Activated CD4-positive, alpha-beta T cell treated with anti-CD3 and anti-CD28 coated beads, Interleukin-2, Interleukin-4, amounts not matched to agents 100 ng/mL and 50 ng/mL, durations not matched to agents 16 hours and 8 hours (primary cell): ENCODE measurements at places on chromosomes 12 and 14.

- no peak for DNase-seq
Measured at GRCh38 chr12:51330186-51330585, 6.2 kb upstream of the BIN2 start.

DNA sequence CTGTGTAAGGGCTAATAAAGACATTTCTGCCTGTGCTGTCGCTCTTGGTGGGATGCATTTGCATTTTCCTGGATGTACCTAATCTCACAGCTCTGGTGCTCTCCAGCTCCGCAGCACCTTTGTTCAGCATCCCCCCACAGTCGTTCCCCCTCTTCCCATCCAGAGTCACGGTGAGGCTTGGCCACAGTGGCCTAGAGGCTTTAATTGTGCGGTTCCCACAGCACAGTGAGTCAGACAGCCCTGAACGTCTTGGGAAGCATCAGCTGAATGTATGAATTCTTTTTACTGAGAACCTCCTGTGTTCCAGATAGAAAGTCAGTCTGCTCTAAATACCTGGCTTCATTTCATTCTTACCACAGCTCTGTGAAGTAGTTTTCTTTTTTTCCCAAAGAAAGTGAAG is 28.7 kb downstream of the MLXIP start:
- no peak for DNase-seq

GRCh38 chr14:99174770-99175319 is 97.2 kb downstream of the BCL11B start:
- DNase-seq: no peak

GRCh38 chr12:89350260-89350629 is 2.1 kb downstream of the DUSP6 start:
- DNase-seq: no peak

DNA sequence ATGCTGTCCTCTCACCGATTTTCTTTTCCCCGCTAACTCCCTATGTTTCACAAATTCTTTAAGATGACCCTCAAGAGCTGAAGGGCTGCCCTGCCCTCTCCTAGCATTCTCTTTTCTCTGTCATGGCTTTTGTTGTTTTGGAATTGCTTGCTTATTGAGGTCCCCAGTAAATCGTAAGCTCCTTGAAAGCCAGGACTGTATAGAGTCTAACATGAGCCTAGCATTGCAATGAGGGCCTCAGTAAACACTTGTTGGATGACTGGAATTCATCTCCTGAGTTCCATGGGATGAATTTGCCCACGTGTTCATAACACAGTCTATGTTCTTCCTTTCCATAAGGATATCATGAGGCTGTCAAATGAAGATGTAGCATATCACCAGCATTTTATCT is 92.2 kb downstream of the APAF1 start:
- no peak for DNase-seq

DNA sequence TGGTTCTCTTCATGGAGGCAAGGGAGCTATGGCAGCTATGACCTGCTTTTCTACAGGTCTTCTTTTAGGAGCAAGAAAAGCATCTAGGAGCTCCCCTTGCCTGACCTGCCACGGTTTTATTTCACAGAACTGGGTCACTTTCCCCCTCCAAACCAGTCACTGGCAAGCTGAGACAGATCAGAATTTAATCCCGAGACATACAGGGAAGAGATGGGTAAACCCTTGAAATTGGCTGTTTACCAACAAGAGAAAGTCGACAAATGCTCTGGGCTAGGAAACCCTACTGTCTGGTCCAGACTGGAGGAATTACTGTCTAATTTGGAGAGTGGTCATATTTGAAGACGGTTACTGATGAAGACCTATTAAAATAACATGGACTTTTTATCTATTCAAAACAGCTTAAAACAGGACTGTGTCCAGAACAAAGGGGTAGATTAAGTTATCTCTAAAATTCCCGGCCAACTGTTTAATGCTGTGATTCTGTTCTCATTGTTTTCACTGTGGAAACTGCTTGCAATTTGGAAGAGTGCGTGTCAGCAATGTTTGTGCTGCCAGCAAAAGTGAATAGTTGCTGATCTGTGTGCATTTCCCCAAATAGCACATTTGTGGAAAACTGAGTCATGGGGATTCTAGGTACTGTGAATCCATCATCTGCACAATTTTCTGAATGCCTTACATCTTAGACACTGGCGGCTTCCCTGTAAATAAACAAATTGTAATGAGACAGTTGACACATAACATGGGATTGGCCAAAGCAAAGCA is 73.4 kb upstream of the EEA1 start:
- no peak for DNase-seq

DNA sequence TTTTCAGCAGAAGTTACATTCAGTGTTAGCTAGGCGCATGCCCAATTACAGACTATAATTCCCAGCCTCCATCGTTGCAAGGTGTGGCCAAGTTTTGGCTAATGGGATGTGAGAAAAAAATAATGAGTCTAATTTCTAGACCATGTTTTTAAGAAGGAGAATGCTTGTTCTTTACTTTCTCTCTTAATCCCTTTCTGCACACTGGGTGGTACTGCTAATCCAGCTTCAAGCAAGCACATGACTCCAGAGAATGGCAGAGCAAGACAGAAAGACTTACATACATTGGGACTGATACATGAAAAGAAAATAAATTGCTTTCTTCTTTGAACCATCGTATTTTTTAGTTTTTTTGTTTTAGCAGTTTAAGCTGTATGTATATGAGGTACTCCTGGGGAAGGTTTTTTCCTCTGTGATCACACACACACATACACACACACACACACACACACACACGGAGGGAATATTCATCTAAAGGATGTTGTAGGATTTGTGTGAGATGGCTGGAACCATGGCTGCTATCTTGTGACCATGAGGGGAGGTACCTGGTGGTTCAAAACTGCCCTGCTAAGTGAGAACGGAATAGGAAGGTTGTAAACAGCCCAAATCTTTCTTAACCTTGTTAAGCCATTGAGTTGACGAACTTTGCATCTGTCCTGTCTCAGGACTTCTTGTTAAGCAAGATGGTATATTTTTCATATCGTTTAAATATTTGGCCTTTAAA is 34.3 kb upstream of the LTA4H start:
- no peak for DNase-seq

DNA sequence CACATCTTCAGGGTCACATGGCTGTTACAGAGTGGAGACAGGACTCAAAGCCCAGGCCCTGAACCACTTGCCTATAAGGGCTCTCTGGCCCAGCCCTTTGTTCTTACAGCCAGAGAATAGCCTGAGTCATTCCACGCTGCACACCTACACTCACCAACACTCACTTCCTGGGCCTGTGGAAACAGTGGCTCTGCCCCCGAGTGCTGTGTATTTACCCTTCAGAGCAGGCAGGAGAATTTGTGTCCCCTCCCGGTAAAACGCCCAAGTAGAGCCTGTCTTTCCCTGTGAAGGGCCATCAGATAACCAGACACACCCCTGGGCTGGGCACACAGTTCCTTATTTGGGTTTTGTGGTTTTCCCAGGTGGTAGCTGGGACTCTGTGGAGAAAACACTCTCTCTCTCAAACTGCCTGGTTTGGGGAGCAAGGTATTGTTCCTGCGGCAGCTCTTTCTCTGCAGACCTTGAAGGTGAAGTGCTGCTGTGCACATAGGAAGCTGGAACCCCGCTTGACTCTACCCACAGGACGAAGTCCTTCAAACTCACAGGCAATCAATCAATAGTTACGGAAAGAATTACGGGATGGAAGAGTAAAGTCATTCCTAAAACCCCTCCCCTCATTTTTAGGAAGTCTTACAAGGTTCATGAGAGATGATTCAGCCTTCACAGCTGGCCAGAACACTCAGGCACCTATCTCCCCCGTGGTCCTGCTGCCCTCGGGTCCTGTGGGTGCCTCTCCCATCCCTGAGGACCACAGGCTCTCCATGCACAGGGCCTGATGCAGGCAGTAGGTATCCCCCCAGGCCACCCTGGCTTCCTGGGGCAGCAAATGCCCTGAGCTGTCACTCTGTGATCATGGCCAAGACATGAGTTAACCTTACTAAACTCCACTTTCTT is 20.3 kb downstream of the FIGNL2 start:
- peak; percentile 73 for DNase-seq

GRCh38 chr12:127941332-127941731 is 325.6 kb upstream of the TMEM132C start:
- no peak for DNase-seq

DNA sequence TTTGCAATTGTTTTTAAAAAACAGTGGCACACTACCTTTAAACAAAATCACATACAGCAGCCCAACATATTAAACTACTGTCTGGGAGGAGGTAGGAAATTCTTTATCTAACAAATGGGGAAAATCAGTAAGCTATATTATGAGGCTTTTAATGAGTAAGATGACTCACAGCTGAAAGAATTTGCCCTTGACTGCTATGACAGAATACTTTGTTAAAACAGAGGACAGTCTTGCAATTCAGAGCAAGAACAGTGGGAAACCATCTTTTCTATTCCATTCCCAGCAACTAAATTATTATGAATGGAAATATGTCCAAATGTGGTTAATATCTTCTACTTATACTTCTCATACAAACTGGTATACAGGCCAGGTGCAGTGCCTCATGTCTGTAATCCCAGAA is 49.2 kb upstream of the SGPP1 start:
- no peak for DNase-seq

- no peak for DNase-seq
Measured at GRCh38 chr12:109727039-109727723, 13.6 kb downstream of the FAM222A start.

DNA sequence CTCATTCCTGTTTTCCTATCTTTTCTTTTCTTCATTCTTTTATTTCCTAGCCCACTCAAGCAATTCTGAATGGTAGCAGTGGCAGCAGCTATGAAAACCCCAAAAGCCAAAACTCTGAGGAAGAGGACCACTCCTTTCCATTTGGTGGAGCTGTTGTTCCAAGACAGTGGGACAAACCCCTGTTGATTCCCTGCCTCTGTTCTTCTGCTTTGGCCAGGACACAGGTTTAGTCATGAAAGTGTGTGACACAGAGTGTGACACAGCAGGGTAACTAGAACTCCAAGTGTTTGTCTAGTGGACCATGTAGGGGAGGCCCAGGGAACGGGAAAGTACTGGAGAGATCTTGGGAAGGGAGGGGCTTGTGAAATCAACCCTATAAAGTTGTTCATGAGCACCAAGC is 71.1 kb downstream of the PTCSC3 start:
- no peak for DNase-seq

DNA sequence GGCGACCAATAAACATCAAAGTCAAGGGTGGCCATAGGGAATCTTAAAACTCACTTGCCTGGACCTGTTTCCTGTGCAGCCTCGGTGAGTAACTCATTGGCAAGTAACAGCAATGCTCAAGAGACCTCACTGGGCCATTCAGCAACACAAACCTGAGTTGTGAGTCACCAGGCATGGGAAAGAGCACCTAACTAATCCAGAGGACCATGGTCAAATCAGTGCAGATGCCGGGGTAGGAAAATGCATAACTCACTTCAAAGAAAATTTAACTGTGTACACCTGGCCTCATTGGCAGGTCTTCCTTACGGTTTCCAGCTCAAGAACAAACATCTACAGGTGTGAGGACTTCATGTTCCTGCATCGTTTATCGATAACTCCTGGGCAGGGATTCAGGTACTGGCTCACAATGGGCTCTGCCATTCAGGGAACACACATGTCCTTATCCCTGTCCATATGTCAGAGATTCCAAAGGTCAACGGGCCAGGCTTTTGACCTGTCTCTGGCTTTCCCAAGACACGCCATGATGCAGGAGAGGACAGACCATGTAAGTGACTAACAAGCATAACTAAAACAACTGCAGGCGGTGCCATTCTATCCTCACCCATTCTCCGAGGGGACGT is 211.8 kb downstream of the ANO2 start:
- DNase-seq: no peak

DNA sequence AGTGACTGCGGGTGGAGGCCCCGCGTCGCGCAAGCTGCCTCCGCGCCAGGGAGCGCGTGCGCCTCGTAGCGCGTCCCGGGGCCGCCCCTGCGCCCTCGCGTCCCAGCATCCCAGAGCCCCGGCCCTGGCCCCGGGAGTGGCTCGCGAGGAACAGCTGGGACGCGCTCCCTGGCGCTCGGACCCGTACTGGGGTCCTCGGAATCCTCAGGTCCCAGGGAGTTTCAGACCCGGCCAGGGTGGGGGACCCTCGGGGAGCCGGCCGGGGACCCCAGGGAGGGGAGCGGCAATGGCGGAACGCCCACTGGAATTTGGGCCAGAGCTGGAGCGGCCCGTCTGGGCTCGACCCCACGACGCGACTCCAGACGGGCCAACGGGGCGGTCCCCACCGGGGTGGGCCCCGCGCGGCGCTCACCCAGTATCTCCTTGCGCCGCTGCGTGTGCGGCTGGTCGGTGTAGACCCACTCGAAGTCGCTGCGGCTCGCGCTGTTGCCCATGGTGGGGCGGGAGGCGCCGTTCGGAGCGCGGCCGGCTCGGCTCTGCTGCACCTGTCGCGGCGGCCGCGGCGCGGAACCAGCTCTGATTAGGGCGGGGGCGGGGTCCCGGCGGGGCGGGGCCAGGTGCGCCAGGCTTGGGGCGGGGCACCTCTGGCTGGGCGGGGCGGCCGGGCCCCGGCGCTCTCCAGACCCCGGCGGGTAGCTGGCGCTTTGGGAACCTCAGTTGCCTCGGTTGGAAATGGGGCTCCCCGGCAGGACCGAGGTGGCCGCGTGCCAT is at the start of gene DEGS2:
Gene DEGS2 (minus strand): TSS at position 552 of the 771 bp plus-strand sequence. CDS start 58 bp downstream, at position 494.
- peak; percentile 34 for DNase-seq

DNA sequence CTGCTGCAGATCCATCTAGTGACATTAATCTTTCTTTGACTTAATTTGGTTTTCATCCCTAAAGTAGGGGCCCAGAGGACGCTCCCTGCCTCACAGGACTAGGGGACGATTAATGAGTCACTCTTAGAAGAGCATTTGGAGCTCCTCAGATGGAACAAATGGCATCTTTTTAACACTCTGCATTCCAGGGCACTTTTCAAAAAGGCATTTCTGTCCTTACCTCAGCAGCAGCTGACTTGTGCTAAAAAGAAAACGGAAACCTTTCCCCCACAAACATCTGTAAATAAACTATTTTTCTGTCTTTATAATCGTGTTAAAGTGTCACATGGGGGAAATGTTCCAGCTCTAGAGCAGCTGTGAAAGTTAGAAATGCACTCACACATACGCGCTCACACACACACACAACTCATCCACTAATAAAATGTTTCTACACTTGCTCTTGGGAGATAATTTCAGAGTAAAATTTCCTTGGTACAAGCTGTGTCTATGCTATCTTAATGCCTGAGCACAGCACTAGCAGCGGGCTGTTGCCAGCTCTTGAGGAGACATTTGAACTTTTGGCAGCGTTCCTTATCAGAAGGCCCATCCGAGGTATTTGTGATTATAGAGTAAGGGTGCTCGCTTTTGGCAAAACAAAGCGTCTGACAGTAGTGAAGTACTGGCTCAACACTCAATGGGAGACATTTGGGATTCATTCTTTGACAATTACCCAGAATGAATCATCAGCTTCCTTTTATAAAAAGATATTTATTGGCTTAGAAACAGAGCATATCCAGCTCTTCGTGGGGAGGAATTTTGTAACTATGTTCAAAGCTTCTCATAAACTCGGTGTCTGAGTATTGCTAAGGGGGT is 141.3 kb downstream of the PLXNC1 start:
- DNase-seq: no peak
